ENCODE measurements at places on chromosomes 5 and 9.

- DNase-seq = no peak
Measured at GRCh38 chr5:135034963-135035677, 1.1 kb upstream of the PITX1 start.

- DNase-seq = no peak
Measured at GRCh38 chr5:100615362-100615761, 80.2 kb downstream of the FAM174A start.

DNA sequence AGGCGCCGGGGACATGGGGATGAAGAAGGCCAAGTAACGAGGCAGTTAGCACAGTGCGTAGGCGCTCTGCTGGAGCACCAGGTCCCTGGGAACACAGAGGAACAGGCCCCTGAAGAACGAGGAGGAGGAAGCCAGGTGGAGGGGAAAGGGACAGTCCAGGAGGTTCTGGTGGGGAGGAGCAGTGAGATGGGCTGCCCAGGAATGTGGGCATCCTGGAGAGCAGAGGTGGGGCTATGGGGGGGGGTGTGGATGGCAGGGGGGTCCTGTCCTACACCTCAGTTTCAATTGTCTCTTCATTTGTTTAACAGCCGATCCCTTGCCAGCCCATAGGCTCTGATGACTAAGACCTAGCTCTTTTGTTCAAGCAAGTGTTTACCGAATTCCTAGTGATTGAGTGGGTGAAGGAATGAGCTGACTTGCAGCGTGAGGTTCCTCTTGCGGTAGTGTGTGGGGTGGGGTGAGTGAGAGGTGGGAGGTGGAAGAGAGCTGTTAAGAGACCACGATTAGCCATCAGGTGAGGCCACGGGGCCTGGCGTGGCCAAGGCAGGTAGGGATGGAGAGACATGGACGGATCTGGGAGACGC is 8.4 kb upstream of the PHYHD1 start:
- no peak for DNase-seq

DNA sequence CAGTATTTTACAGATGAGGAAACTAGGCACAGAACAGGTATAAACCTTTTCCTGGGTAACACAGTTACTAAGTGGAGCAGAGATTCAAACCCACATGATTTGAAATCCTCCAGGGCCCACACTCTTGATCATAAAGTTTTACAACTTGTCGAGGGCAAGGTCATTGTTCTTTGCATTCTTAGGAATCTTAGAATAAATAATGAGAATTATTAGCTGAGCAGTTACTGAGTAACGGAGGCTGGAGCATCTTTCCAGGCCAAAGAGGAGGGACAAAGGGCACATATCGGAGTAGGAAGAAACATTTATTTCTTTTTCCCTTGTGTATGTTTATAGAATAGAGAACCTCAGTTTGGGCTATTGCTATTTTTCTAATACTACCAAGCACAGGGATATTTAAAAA is 27.1 kb upstream of the F2R start:
- DNase-seq = no peak

DNA sequence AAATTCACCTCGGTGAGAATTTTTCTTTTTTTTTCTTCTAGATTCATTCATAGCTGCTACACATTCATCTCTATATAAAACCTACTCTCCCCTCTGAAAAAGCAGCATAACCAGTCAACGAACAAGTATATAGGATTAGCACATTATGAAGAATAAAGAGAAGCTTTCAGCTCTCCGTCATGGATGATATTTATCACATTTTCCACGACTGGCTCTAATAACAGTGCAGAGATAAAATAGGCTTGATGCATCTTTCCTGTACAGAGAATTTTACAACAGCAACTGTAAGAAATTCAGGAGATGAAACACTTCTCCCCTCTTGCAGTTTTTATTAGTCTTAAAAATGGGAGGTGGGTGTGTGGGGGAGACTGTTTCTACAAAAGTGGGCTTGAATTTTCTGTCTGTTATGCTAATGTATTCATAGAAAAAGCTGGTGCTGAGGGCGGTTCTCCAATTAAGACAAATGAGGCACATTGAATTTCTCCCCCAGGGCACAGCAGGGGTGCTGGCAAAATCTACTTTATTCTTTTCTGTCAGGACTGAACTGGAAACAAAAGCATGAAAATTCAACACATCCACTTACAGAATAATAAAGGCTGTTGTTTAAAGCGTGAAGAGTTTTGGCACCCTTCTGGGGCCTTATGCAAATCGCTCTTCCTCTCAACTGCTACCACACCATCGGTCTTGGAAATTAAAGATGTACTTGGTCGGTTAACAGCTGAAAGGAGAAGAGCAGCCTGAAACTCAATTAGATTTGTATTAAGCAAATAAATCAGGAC is 233.9 kb upstream of the ZNF608 start:
- DNase-seq = no peak

DNA sequence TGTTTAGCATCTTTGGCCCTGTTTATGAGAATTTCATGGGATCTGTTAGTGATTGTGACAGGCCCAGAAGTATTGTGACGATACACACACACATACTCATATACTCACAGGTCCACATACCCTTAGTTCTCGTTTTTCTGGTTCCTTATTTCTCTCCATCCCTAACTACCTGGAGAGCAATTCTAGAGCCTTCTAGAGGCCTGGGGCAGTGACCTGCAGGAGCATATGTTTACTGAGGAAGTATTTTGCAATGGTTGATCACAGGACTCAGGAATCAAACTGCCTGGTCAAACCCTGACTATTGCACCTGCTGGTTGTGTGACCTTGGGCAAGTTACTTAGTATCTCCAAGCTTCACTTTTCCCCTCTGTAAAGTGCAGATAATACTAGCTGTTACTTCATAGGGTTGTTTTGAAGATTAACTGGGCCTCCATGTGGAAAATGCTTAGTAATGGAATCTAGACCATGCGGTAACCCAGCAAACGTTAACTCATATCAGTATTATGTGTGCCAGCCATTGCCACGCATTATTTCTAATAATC is 8.7 kb downstream of the PAPPA start:
- DNase-seq = no peak

- no peak for DNase-seq
Measured at GRCh38 chr5:153671653-153672346, 181.3 kb downstream of the GRIA1 start.

DNA sequence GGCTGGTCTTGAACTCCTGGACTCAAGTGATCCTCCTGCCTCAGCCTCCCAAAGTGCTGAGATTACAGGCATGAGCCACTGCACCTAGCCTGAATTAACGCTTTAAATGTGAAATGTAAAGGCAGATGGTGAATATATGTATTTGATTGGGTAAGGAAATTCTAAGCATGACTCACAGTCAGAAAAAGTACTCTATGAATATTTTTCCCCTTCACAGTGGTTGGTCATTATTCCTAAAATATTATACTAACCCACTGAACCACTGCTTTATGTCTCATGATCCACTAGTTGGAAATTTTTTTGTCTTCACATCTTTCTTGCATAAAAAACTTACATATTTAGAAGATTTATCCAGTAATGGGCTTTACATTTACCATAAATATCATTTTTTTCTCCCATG is 14.5 kb upstream of the TENT4A start:
- DNase-seq = no peak
